ENCODE measurements at places on chromosomes 1 and 21.

DNA sequence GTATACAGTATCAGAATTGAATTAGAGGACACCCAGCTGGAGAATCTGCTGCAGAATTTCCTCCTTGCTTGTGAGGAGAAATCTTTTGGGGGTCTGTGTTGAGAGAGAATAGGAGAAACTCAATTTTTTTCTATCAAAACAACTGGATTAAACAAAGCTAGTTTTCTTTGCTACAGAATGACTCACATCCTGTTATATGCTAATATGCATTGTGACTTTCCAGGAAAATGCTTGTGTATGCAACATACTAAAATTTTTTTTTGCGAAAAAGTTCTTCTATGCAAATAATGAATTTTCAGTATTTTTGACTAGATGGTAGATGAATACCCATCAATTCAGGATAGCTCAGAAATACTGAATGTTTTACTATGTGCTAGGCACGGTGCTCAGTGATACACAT lies 2.2 kb downstream of the VAMP4 start:
- DNase-seq: no peak

DNA sequence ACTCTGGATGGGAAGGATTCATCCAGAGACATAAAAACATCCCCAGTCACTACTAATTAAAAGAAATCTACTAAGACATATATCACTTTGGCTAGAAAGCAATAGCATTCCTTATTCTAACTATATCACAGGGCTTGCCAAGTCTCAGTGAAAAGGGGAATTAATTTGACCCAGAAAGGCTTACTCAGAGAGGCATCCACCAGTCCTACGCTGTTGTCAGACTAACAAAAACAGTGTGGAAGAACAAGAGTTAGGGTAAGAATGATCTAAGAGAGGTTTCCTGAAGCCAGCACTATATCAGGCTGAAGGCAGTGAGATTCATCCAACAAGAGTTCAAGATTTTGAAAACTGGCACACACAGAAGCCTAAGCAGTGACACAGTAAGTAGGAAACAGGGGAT lies 126.1 kb downstream of the GDAP2 start:
- DNase-seq: no peak

GRCh38 chr1:240925273-240925672 lies 313.3 kb upstream of the GREM2 start:
- DNase-seq: no peak

DNA sequence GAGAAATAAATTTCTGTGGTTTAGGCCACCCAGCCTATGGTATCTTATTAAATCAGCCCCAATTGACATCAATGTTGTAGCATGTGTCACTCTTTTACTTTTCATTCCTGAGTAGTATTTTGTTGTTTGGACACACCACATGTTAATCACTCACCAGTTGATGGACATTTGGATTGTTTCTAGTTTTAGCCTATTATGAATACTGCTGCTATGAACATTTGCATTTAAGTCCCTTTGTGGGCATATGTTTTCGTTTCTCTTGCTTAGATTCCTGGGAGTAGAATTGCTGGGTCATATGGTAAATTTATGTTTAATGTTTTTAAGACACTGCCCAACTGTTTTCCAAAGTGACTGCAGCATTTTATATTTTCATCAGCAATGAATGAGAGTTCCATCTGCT lies 50.2 kb upstream of the NUF2 start:
- DNase-seq: no peak

DNA sequence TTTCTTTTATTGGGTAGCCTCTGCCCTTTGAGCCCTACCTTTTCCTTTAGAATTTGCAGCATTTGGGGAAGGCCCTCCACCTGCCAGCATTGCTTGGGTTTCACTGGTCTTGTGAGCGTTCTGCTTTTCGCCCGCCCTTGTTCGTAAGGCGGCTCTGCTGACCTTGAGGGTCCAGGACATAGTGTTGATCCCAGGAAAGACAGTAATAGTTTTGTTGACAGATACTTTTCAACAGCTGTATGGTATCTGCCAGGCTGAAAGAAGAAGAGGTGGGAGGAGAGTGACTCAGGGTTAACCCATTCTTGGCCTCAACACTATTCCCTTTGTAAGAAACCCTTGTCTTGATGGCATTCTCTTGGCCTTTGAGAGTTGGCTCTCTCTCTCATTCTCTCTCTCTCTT lies 113.4 kb upstream of the SPAG17 start:
- DNase-seq: no peak

GRCh38 chr21:24649691-24650090 lies 957.6 kb downstream of the MRPL39 start:
- DNase-seq: no peak

DNA sequence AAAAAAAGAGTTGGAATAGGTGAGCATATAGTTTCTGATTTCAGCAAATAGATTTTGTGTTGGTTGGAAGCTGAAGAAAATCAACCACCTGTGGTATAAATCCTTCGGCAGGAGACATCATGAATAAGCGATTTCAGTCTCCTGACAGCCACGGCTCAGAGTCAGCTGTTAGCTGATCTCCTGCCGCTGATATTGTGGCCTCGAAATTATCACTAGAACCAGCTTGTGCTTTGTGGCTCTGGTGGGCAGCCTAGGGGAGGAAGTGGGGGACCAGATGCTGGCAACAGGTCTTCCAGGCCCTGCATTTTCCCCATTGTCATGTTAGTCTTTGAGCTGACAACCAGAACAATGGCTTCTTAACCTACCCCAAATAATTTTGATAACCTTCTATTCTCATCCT lies 842 bp upstream of the GCSAML start:
- no peak for DNase-seq

DNA sequence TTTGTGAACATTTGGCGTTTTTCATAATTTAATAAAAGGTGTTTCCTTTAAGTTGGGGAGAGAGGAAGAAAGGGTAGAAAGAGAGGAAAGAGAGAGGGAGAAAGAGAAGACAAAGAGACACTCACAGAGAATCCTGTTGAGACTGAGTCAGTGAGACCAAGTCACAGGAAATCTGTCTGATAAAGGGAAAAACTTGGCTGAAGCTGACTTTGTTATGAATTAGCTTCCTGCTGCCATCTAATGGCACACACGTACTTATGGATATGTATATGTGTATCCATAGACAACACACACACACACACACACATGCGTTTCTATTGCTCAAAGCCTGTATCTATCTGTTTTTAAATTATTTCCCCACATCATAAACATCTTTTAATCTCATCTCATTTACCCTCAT lies 42.5 kb upstream of the DISC1 start:
- DNase-seq: no peak

GRCh38 chr1:38153778-38154470 lies 107.3 kb upstream of the POU3F1 start:
- no peak for DNase-seq

DNA sequence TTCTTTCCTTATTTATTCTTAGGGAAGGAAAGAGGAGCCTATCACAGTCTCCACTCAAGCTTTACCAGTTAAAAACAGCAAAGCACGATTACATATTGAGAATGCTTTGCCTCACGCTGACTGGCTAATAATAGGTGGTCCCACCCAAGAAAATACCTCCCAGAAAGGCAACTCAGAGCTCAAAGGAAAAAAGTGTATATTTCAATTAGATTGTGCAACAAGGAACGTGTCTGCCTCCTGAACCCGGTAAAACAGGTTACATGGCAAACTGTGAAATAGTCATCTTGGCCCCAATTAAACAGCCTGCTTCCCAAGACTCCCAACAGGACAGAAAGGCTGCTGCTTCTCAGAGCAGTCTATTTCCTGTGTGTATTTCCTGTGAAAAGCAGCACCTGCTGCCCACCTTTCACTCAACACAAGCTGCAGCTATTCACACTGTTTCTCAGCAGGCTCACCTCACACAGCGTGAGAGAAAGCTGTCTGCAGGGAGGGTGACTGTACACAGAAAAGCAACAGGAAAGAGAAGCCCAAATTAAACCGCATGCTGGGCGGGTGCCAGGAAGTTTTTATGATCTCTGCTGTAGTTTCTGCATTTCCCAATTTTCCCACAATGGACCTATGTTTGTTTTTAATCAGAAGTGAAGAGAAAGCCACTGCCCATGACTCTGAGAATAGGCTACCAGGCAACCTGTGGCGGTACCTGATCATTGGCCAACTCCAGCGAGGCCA lies 44.0 kb downstream of the URB1 start:
- DNase-seq: no peak

GRCh38 chr1:67713057-67713846 lies 28.3 kb downstream of the GADD45A start:
- no peak for DNase-seq

- no peak for DNase-seq
Measured at GRCh38 chr1:30315185-30315960, 408.0 kb downstream of the MATN1 start.

GRCh38 chr1:218874801-218875400 lies 298.8 kb upstream of the LYPLAL1 start:
- no peak for DNase-seq

GRCh38 chr1:114322734-114323133 lies 169.1 kb upstream of the SYT6 start:
- no peak for DNase-seq

DNA sequence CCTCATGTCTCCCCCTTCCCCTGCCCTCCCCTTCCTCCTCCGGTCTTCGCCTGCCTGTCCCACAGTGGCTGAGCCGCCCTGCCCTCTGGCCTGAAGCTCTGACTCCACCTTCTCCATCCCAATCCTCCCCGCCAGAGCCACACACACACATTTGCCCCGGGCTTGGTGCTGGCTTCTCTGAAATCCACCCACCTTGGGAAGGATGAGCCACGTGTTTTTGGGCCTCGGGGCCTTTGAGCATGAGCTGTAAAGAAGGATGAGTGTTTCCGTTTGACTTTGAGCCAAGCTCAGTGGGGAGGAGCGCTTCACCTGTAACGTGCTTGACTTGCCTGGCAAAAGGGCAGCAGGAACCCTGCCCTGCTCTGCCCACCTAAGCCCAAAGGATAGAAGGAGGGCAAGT lies 295.1 kb downstream of the SIPA1L2 start:
- no peak for DNase-seq

GRCh38 chr1:1080122-1080757 lies 6.1 kb upstream of the RNF223 start:
- peak; percentile 2 for DNase-seq

DNA sequence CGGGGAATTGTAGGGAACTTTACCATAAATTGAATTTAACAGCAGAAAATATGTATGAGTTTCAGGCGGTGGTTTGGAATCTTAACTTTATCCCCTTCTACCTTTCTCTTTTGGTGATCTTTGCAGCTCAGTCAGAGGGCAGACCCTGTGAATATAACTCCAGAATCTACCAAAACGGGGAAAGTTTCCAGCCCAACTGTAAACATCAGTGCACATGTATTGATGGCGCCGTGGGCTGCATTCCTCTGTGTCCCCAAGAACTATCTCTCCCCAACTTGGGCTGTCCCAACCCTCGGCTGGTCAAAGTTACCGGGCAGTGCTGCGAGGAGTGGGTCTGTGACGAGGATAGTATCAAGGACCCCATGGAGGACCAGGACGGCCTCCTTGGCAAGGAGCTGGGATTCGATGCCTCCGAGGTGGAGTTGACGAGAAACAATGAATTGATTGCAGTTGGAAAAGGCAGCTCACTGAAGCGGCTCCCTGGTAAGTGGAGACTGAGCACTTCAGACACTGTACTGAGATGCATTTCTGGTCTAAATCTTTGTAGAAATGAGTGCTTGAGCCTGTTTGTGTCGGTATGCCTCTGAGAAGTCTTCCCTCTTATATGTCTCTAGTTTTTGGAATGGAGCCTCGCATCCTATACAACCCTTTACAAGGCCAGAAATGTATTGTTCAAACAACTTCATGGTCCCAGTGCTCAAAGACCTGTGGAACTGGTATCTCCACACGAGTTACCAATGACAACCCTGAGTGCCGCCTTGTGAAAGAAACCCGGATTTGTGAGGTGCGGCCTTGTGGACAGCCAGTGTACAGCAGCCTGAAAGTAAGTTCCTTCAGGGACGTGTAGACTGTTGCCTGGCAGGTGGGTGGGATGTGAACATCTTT lies 1.5 kb downstream of the CCN1 start:
- no peak for DNase-seq

- no peak for DNase-seq
Measured at GRCh38 chr1:57707631-57708030, 283.8 kb upstream of the DAB1 start.

GRCh38 chr1:10951961-10952360 lies 60.5 kb upstream of the TARDBP start:
- no peak for DNase-seq

DNA sequence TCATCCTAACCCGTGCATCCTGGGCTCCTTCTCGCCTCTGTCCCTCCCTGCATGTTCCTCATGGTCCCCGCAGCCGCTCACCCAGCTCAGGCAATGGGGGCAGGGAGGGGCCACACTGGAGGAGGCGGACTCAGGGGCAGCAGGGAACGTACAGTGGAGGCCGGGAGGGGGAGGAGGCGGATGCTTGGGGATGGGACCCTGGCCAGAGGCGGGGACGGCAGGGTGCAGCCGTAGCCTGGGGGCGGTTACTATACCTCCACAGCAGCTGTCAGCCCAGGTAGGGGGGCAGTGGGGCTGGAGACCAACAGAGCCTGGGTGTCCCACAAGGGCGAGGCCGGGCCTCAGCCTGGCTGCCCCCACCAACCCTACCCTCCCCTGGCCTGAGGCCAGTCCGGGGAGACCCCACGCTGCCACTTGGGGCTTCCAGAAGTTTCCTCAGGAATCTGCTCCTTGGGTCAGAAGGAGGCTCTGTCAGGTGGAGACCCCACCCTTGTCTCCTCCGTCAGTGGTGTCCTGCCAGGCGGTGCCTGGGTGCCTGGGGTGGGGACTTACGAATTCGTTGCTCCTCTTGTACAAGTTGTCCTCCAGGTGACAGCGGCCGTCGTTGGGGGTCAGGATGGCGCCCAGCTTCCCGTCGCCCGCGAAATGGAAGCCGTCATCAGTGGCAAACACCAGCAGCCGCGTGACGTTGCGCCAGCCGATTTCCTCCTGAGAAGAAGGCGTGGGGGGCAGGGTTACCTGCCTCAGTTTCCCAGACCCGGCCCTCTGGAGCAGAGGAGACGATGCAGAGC lies 20.7 kb downstream of the ITGB2 start:
- no peak for DNase-seq

DNA sequence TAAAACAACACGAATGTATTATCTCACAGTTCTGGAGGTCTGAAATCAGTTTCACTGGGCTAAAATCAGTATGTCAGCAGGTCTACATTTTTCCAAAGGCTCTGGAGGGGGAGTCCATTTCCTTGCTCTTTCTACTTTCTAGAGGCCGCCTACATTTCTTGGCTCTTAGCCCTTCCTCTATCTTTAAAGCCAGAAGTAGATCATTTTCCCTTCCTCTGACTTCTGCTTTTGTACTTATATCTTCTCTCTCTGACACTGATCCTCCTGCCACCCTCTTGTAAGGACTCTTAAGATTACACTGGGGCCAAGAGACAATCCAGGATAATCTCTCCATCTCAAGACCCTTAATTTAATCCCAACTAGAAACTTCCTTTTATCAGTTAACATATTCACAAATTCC lies 41.4 kb downstream of the MSH4 start:
- no peak for DNase-seq

- no peak for DNase-seq
Measured at GRCh38 chr1:116503546-116504307, 67.1 kb downstream of the CD58 start.

- DNase-seq: no peak
Measured at GRCh38 chr1:48844187-48844586, 67.5 kb upstream of the BEND5 start.

GRCh38 chr1:118290571-118290970 lies 105.5 kb upstream of the SPAG17 start:
- DNase-seq: no peak

Data from effector CD4-positive, alpha-beta T cell (primary cell).